ENCODE measurements at places on chromosomes 3 and 15.

DNA sequence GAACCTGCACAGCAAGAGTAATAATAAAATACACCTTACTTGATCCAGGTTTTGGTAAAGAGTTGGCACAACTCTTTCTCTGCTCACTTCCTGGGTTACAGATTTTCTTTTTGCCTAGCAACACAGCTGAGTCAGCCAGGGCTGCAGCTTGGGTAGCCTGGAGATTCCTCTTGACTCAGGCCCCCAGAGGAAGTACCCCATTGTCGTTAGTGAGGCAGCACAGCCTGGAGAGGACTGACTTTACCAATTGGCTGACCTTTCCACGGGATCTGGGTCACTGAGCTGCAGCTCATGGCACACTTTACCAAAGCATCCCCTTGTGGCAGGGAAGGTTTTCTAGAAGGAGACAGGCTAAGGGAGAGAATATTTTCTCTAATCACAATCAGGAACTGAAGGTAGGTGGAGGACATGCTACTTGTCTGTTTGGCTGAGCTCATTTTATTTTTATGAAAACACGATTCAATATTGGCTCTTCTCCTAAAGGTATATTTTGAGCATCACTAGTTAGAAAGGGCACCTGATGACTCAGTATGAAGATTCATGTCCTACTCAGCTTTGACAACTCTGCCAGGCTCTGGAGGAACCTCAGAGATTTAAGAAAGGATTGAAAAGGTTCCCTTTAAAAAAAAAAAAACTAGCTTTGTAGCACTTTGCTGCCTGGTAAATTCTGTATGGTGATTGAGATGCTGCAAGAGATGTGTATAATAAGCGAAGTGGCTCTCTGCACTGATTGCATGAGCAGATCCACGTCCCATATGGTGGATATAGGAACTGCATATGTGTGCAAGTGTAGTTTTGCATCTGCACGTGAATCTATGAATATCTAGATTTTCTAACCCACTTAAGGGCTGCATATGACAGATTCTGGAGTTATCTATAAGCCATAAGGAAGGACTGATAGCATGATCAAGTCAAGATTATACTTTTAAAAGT, 124.8 kb downstream of the CHDH start:
- no peak for DNase-seq

DNA sequence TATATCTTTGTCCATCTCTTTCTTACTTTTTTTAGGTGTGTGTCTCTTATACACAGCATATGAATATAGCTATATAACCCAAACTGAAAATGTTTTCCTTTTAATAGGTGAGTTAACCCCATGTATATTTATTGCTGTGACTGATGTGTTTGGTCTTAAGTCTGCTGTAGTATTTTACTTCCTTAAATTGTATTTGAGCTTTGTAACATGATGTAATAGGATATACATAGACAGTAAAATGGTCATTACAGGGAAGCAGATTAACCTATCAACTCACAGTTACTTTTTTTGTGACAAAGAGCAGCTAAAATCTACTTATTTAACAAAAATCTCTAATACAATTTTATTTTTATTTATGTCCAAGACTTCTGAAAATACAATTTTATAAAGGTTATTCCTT, 51.8 kb upstream of the CDAN1 start:
- no peak for DNase-seq

GRCh38 chr15:61827131-61827530, 233.1 kb downstream of the VPS13C start:
- no peak for DNase-seq

DNA sequence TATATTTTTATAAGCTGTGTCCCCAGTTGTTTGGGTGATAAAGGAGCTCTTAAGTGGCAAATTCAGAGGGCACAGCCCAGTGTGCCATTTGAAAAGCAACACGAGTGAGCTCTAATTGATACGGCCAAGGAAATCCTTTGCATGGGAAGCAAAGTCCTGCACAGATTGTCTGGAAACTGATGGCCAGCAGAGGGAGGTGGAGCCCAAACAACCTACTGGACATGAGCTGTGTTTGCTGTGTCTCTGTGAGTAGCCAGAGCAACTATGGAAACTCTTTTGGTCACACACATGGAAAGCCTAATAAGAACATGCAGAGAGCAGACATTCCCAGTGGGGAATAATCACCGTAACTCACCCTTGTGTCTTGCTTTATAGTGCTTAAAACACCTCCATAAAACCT, 24.4 kb downstream of the ONECUT1 start:
- DNase-seq: no peak

- no peak for DNase-seq
Measured at GRCh38 chr3:154954757-154955156, 125.4 kb upstream of the MME start.

DNA sequence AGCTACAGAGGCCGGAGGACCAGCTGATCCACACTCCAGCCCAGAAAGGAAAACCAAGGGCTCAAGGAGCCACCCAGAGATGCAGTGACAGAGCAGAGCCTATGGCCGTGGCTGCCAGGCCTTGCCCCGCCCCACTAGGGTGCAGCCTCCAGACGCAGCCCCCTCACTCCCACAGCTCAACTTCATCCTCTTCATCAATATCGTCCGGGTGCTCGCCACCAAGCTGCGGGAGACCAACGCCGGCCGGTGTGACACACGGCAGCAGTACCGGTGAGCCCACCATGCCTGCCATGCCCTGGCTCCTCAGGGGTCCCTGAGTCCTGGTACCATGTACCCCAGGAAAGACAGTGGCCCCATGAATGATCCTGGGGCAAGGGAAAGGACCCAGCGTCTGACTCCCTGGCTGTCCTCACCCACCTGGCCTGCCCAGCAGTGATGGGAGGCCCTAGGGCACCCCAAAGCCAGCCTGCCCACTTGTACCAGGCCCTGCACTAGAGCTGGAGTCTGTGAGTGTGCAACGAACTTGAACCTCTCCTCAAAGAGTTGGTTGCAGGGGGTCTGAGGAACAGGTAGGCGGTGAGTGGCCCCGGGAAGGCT, 24.2 kb downstream of the PTH1R start:
- DNase-seq: no peak

- no peak for DNase-seq
Measured at GRCh38 chr3:140359233-140359995, 318.4 kb upstream of the TRIM42 start.
